ENCODE measurements at places on chromosomes 7 and 10.

DNA sequence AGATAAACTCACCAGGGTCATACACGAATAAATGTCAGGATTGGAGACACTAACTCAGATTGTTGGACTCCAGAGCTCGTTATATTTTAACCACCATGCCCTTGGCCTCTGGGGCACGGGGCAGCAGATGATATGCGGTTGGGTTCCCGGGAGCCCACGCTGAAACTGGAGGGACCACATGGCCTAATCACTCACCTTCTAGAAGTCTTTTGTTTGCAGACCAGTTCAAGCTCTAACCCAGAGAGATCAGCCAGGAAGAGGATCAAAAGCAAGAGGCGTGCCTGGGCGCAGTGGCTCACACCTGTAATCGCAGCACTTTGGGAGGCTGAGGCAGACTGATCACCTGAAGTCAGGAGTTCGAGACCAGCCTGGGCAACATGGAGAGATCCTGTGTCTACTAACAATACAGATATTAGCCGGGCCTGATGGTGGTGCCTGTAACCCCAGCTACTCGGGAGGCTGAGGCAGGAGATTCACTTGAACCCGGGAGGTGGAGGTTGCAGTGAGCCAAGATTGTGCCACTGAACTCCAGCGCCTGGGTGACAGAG is 42.6 kb upstream of the ECHDC3 start:
- no peak for DNase-seq

DNA sequence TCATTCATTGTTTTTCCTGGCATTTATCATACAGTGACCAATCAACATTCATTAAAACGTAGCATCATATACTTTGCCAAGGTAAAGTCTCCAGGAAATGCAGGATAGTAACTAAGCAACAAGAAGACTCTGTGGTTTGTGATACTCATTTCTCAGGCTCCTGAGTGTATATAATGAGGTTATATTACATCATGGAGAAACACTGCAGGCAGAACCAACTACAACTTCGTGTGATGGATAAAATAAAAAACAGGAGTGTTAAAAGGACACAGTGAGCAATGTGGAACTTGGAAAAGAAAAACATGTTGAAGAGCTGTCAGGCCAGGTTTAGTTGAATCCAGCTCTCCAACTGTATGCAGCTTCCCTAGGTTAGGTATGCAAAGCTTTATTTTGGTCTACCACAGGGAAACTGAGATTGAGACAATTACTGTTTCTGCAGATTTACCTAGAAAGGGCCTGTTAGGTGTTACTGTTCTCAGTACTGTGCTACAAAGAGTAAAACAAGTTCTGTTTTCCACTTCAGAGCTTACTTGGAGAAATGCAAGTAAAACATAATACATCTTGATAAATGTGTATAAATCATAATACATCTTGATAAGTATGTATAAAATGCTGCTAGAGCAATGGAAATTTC is 7.8 kb upstream of the CCNY start:
- DNase-seq = no peak

GRCh38 chr7:103648135-103648534 is 202.1 kb upstream of the SLC26A5 start:
- DNase-seq = no peak

GRCh38 chr7:90337106-90337505 is 9.4 kb upstream of the GTPBP10 start:
- DNase-seq = no peak

DNA sequence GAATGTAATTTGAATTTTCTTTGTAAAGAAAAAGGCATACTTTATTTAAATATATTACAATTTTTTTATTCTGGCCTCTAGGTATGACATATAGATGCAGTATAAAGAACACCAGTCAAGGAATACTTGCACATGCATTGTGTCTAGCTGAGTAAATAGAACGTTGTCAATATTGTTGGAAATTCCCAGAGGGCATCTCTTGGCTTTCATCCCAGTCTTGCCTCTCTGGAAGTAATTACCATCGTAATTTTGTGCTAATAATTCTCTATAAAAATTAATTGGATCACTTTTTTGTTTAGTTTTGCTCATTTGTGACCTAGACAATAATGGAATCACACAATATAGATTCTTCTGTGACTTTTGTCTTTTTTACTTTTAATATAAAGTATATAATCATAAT is 1052.3 kb upstream of the CELF2 start:
- DNase-seq = no peak
